ENCODE measurements at places on chromosomes 2 and 18.
A peak's percentile ranks its signal among the peaks of the same experiment; 100 is the strongest.

GRCh38 chr2:37500031-37500430 lies 155.6 kb downstream of the QPCT start:
- DNase-seq: peak; percentile 80

- no peak for DNase-seq
Observed at GRCh38 chr2:226906163-226906693, 70.4 kb downstream of the RHBDD1 start.

- DNase-seq: peak; percentile 43
Observed at GRCh38 chr2:174014011-174014698, 49.0 kb upstream of the SP3 start.

- DNase-seq: no peak
Observed at GRCh38 chr2:40809156-40809555, 357.3 kb upstream of the SLC8A1 start.

DNA sequence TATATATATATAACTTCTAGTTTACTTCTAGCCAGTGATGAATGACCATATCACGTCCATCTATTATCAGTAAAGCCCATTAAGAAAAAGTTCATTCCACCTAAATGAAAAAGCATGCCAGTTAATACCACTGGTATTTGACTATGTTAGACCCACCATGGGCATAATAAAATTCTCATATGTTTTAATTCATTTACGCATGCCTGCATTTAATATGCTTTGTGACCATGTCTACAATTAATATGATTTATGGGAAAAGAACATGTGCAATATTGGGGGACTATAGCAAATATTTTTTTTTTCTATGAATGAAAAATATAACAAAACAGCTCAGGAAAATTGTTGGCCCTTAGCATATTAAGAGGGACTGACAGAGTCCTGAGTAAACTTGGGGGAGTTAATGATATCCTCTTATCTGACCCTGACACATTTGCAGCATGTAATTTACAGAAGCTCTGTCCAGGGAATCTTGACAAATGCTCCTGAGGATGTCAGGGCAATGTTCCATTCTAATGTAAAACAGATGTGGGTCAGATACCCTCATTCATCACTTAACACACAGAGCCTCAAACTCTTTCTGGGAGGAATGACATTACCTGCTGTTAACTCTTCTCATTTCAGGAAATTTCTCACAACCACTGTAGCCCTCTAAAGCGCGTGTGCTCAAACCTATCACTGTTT lies 90.6 kb downstream of the PAX3 start:
- no peak for DNase-seq

GRCh38 chr2:165032559-165032958 lies 77.2 kb upstream of the SLC38A11 start:
- no peak for DNase-seq

DNA sequence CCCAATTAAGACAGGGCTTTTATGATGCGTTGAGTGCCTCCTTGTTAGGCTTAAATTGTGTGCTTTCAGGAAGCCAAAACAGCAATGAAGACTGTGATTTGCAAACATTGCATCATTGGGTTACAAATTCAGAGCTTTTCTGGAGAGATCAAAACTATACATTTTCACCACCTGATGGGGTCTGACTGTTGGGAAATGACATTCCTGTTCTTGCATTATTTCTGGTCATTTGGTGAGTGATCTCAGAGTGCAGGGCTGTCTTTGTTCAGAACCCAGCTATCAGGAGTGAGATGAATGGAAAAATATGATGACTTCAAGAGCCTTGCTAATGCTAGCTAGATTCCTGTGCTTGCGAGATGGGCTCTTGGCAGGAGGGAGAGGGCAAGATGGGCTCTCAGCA lies 39.1 kb downstream of the SH3RF3 start:
- DNase-seq: peak; percentile 67

DNA sequence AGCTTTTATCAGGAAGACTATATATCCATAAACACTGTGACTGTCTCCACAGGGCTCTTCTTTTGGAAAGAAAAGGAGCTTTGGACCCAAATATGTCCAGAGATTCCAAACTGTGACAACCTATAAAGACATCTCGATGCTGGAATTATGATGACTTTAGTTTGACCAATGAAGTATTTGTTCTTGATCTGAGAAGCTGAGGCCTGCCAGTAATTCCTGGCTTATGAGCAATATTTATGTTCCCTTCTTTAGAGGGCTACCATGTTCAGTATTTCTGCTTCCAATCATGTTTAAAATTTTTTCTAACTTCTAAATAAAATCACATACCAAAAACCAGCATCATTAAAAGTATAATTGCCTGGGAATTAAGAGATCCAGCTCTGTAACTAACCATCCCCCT lies 41.1 kb downstream of the FEZ2 start:
- peak; percentile 82 for DNase-seq

DNA sequence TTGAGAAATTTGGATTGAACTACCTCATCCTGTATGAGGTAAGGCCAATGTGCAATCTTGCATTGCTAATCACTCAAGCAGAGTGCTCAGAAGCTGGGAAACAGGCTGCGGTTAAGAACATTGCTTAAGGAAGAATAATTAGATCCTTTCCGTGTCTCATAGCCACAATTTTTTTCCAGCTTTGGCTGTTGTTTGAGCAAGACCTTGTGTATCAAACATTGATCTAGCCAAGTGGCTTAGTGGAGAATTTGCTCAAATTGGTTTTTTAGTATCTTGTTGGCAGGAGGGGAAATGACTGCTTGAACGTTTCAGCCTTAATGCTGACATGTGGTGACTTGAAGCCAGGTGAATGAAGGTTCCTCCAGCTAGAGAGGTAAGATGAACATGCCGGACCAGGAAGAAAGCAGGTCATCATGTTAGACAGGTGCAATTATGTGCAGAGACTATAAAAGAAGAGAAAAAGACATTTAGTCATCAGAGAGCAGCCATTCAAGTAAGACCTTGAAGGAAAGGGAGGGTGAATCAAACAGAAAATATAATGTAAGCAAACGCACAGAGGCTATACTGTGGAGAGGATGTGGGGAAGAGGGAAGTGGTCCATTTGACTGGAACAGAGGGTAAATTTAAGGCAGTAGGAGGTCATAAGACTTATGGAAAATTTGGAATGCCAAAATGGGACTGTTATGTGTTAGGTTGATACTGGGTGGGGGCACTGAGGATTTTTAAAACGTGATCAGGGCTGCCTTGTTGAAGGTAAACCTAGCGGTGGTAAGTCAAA lies 98.9 kb upstream of the CYP1B1 start:
- DNase-seq: peak; percentile 100

DNA sequence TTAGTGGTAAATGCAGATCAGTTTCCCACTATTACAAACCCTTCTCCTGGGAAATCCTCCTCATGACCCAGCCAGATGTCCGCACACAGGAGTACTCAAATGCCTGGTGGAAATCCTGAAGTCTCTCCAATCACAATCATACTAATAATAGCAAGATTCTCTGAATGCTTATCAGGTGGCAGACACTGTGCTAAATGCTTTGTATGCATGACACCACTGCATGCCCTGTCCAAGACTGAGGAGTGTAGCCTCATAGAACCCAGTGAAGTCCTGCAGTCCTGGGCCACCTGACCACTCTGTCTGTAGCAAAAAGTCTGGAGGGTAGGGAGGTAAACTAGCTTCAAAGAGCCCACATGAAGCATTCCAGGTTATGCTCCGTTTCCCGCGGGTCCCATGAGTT lies 434.8 kb upstream of the CHST9 start:
- no peak for DNase-seq

DNA sequence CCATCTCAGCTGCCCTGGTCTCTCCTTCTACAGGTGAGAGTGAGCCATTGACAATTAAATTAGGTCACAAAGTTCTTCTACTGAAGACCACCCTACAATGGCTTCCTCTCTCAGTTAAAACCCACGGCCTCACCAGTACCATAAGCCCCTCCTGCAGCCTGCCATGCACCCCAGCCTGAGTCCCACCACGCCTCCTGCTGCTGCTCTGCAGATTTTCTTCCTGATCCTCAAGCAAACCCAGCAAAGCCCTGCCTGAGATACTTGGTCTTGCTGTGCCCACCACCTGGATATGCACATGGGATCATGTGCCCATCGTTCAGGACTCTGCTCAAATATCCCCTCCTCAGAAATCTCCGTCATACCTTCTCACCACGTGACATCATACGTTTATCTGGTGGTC lies 696.6 kb downstream of the RNF144A start:
- DNase-seq: no peak

DNA sequence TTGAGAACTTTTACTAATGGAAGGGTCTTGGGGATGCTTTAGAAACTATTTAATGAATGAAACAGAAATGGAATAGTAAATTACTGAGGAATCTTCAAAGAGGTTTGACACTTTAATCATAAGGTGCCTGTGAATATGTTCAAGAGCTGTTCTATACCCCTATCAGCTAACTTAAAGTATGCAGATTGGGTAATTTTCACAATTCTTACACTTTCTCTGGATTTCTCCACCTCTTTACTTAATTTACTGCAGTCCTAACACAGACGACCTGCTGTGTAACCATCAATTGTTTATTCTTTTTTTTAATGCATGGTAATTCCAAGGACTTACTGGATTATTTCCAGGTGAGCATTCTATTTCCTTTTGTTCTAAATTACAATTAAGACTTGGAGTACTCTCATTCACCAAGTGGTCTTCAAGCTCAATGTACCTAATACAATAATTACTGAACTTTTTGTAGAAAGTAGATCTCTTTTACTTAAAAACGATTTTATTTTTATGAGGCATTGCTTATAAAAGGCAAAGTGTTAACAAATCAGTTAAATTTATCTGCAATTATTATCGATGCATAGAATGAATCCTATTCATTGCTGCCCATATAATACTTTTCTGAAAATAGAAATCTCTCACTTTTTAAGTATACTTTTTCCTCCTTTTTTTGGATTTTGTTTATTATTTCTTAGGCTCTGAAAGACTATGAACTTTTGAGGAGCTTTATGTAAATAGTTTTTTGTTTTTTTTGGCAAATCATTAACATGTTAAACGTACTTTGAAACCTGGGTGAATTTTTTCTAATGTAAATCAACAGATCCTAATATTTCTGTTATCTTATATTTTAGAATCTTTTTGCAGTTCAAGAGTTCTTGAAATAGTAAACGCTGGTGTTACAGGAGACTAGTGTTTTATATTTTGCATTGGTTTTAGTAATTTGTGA lies 5.5 kb downstream of the VSNL1 start:
- DNase-seq: no peak

DNA sequence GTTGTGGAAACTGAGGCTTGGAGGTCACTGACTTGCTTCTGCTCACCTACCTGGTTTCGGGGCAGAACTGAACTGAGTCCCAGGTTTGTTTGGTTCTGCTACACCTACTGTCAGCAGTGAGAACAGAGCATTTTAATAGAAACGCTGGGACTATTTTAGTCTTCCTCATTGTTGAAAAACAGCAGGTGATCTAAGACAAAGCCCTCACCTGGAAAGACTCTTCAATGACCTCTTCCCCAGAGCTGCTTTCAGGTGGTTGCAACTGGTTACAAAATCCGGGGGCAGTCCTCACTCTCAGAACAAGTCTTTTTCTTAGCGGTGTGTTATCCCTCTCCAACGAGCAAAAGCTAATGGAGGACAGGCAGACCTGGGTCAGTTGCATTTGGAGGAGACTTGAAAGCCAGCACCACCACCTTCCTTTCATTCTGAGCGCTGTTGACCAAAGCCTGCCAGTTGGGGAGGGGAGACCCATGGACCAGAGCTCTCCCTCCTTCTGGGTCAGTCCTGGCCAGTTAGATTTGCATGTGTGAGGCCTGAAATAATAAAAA lies 217.0 kb downstream of the NCK2 start:
- no peak for DNase-seq

GRCh38 chr2:190640117-190640516 lies 8.8 kb upstream of the NAB1 start:
- DNase-seq: peak; percentile 84

GRCh38 chr2:98935777-98936352 lies at the start of gene CRACDL:
TSS of gene CRACDL (minus strand) at chr2:98936225. CDS start at chr2:98846800, 89,425 bp downstream.
- DNase-seq: peak; percentile 33

DNA sequence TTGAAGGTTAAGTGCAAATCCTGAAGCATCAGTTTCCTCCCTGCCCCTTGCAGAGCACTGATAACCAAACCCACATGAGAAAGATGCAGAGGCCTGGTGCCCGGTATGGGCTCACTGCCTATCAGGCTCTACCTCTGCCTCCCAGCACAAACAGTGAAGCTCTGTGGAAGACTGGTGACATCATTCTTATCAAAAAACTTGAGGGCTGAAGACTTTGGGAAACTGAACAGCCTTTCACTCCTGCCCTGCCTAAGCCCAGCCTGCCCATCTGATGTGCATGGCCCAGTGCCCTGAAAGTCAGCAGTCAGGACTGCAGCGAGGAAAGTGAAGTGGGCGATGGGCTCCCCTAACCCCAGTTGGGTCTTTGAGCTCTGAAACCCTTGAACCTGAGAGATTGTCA lies 174.8 kb upstream of the ARL4C start:
- DNase-seq: no peak

- no peak for DNase-seq
Observed at GRCh38 chr2:241866790-241867645, 2.5 kb upstream of the RTP5 start.

DNA sequence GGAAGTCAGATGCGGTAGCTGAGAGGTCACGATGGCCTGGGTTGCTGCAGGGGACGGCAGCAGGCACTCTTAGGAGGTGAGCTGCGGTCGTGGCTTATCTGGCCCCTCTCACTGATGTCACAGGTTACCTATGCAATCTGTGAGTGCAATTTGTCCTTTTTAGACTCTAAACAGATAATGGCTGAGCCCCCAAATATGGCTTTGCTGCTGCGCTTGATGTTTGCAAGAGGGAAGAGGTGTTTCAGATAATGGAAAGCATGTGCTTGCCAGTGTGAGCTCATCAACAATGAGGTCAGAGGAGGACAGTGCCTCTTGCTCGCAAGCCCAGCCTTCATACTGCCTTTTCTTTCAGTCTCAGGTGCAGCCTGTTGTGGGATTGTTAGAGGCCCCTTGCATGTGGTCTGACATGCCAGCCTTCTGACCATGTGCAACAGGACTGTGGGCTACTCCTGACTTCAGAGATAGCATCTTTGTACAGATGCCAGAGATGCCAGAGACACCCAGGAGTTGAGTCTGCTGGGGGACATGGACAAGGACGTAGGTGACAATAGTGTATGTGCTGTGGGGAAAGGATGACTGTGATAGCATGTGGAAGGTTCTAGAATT lies 151.3 kb downstream of the TANC1 start:
- DNase-seq: peak; percentile 52

- no peak for DNase-seq
Observed at GRCh38 chr2:202638721-202639120, 4.0 kb downstream of the FAM117B start.

GRCh38 chr2:196607073-196607472 lies 32.4 kb upstream of the CCDC150 start:
- peak; percentile 77 for DNase-seq

GRCh38 chr18:36734596-36734995 lies 94.2 kb downstream of the TPGS2 start:
- DNase-seq: no peak

- DNase-seq: peak; percentile 63
Observed at GRCh38 chr2:216210701-216211540, 101.8 kb downstream of the XRCC5 start.

- DNase-seq: no peak
Observed at GRCh38 chr2:238968616-238969384, 120.9 kb downstream of the TWIST2 start.

DNA sequence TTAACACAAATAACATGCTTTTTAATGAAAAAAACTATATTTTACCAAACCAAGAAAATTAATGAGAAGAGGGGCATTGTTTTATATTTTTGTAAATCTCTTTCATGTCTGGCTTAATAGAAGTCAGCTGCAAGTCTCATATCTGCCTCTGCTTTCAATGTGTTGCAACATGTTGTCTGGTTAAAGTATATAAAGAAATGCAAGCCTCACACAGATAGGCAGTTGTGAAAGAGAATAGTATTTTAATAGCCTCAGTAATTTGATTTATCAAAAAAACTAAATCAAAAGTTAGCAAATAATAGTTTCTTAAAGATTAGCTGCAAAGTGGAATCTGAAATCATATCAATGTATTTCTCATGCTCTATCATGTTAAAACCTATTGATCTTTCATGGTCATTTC lies 52.9 kb upstream of the NCOA1 start:
- DNase-seq: peak; percentile 60
